COLO829 (cell line): ENCODE measurements at places on chromosomes 5 and 9.
A peak's percentile ranks its signal among the peaks of the same experiment; 100 is the strongest.

DNA sequence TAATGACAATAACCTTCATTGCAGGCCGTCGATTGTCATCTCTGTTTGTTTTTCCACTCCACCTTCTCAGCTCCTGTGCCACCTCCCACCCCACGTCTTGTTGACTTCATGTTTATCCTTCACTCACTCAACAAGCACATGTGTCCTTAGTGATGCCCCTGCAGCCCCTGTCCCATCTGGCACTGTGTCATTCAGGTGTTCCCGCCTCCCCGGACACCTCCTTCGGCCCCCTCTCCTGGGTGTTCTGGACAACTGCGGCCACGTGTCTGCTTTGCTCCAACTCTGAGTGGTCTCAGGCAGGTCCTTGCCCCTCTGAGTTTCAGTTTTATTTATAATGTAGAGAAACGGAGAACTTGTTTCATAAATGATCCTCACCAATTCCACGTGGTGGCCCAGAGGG is 91.0 kb upstream of the COL5A1 start:
- DNase-seq, result no peak

DNA sequence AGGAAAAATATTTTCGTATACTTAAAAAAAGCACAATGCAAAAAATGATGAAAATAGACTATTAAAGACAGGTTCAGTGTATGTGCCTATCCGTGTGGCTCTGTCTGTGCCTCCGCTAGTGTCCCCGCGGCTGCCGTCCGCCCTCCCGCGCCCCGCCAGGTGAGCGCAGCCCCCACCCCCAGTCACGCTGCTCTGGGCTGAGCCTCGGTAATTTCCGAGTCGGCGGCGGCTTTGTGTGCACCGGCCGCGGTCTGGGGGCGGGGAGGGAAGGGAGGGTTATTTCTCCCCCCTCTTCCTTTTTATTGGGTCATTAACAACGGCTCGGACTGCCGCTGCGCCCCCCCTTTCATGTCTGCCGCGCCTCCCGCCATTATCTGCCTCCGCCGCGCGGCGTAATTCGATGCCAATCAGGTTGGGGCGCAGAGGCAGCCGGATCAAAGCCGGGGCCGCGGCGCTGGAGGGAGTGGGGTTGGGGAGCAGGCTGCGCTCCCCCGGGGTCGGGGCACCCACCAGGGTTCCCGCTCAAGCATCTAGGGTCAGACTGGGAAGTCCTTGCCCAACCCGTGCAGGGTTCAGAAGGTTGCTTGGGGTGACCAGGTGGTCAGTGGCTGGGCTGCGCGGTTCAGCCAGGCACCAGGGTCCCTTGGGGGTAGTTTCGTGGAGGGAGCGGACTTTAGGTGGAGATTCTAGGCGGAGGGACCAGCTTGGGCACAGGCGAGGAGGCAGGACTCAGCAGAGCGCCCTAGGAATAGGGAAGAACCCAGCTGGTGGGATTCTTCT is 39.5 kb upstream of the PSD2 start:
- no peak for DNase-seq

DNA sequence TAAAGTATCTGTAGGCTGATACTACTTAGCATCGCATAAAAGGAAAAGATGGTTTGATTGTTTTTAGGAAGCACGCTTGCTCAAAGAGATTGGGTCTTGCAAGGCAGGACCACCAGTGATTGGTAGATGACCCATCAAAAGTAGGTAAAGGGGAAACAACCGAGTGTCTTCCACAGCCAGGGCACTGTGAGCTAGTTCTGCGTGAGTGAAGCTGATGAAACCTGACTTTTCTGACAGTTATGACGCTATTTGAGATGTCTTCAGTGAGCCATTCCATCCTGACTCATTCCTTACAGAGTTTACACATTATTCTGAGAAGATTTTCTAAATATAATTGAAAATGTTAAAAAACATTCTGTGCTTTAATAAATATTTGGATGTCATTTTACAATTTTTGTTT is 49.7 kb downstream of the BASP1 start:
- DNase-seq, result no peak

DNA sequence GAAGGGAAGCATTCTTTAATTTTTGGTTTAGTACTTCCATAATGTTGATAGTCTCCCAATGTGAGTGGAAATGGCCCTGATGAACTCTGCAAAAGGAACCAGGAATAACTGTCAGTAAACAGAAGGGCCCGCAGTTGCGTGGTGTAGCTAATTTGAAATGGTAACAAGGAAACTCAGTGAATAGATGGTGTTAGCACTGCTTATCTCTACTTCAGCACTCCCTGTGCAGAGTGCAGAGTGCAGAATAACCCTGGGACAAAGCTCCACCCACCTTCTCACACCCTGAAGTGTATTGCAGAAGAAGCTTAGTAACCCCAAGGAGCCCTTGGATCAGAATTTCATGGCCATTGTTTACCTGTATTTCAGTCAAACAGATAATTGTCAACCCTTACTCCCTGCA is 158.9 kb downstream of the PCSK5 start:
- DNase-seq, result no peak

GRCh38 chr9:31604531-31604930 is 779.9 kb upstream of the ACO1 start:
- DNase-seq, result no peak

DNA sequence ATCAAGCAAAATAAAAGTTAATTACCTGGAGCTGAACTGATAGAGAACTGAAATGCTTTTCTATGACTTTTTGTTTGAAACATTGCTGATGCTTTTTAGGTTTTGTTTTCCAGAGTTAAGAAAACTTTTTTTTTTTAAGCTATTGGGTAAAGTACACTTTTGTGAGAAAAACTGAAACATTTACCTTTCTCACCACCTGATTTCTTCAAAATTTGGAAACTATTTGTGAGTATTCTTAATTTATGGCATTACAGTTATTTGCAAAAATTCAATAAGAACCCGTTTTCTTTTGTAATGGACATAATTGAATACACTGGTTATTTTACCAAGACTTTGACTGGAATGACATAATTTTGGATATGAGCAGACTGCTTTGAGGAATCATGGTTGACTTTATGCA is 6.6 kb downstream of the C9orf153 start:
- no peak for DNase-seq

DNA sequence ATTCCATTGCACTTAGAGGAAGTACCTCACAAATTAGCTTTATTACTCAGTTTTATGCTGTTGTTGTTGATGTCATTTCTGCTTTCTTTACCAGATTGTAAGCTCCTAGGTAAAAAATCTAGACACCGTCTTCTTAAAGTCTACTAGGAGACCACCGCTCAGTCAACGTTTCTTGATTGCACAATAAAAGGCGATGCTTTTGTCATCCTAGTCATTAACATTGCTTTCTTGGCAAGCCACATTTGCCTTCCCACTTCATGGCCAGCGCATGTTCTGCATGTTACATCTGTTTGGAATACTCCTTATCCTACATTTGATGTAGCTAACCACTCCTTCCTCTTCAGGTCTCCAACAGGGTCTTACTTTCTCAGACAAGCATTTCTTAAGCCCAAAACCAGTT is 464.0 kb upstream of the TUSC1 start:
- no peak for DNase-seq

DNA sequence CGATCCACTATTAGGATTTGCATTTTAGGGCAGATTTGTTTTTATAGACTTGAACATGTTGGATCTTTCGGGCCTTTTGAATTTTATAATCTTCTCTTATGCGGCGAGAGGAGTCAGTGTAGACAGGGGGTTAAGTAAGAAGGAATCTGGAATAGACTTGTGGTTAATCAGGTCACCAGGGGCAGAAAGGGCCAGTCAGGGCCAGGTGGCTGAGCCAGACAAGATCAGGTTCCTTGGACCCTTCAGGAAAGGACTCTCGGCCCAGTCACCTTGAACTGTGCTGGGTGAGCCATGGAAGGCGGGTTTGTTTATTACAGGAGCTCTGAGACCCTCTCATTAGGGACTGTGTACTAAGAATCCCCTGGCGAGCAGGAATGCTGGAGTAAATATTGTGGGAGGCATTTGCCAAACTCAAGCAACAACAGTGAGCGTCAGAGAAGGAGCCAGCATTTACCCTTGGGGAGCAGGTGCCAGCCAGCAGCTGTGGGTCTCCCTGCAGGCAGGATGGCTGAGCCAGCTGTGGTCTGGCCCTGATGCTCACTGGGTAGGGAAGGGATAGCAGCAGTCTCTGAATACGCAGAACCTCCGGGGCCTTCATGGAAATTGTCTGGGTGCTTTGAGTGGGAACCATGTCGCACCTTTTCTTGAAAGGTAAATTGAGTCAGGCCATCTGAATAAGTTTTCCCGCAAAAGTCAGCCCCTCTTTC is 79.2 kb downstream of the UBE2QL1 start:
- DNase-seq, result no peak

GRCh38 chr5:171633776-171634470 is 151.7 kb upstream of the SMIM23 start:
- no peak for DNase-seq

DNA sequence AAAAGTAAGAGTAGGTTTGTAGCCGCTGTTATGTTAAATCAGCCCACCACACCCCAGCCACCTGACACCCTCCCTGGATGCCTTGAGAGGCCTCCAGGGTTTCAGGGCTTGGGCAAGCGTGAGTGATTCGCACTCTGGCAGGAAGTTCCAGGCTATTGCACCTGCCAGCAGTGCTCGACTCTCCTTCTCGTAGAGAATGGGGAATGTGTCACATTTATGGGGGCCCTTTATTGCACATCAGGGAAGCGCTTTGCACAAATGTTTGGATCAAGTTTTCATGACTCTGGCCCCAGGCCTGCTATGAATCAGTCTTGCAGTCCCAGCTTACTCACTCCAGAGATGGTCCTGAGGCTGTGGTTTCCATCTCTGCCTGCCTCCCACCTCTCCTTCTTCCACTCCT is 66.1 kb upstream of the ADRA1B start:
- DNase-seq, result no peak

- peak; percentile 32 for DNase-seq
Measured at GRCh38 chr9:13267743-13268142, 11.7 kb downstream of the MPDZ start.

GRCh38 chr5:147522435-147522834 is 12.6 kb upstream of the DPYSL3 start:
- DNase-seq, result no peak

DNA sequence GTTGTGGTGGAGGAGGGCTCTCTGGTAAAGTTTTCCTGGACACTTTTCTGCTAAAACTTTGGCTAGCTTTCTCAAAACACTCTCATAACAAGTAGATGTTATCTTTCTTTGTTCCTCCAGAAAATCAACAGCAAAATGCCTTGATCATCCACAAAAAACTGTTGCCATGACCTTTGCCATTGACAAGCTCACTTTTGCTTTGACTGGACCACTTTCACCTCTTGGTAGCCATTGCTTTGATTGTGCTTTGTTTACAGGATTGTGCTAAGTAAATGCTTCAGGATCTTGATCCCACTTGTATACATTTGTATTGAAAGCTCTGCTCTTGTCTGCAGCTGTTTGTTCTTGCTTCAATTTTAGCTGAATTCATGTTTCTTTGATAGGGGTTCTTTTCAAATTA is 143.9 kb upstream of the NR3C1 start:
- no peak for DNase-seq

- DNase-seq, result peak; percentile 78
Measured at GRCh38 chr9:106621313-106622163, 241.4 kb upstream of the ZNF462 start.

- DNase-seq, result peak; percentile 75
Measured at GRCh38 chr9:21711504-21711903, 90.9 kb upstream of the MTAP start.

GRCh38 chr9:95508242-95508967 is 8.4 kb downstream of the PTCH1 start:
- DNase-seq, result no peak

DNA sequence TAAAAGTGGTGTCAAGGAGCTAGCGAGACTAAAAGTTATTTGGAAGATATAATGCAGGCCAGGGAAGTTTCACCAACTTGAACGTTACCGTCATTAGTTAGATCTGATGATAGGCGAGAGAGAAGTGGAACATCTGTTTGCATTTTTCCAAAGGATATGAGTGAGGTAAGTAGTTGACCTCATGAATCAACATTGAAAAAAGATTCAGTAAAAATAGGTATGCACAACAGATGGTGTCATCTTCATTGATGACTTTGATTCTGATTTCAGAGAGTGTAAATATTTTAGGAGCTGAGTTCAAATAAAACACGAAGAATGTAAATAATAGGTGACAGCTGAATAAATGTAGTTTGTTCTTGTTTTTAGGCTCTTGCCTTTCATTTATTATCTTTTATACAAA is 998.9 kb upstream of the CDH6 start:
- no peak for DNase-seq
